H1 (cell line): ENCODE measurements at places on chromosomes 3 and 15.

DNA sequence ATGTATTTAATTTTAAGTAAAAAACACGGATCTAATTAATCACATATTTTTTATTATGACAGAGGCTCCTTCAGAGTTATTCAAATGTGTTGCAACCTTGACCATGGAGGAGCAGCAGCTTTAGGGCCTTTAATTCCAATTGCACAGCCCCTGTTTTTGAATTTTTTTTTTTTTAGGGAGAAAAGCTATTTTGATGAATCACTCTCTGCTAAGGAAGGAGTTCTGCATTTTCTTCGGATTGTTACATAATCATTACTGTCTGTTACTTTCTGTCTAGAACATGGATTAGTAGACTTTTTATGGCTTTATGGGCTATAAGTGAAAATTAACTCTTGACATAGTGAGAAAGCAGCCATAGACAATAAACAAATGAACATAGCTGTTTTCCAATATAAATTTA, 90.8 kb downstream of the MCTP2 start:
- DNase-seq: no peak

DNA sequence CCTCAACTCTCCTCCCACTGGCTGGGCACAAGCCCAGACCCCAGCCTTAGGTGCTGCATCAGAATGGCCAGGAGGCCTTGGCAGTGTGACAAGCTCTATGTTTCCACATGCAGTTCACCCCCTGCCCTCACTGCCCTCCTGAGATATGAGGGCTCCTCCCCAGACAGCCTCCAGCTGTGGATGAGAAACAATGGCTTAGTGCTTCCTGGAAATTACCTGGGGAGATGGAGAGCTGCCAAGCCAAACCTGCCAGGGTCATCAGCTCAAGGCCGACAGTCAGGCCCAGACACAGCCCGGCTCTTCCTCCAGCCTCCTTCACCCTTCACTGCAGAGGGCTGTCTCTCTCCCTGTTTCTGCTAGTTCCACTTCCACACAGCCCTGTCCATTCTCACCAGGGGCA, 76.3 kb downstream of the MYLK start:
- no peak for DNase-seq

DNA sequence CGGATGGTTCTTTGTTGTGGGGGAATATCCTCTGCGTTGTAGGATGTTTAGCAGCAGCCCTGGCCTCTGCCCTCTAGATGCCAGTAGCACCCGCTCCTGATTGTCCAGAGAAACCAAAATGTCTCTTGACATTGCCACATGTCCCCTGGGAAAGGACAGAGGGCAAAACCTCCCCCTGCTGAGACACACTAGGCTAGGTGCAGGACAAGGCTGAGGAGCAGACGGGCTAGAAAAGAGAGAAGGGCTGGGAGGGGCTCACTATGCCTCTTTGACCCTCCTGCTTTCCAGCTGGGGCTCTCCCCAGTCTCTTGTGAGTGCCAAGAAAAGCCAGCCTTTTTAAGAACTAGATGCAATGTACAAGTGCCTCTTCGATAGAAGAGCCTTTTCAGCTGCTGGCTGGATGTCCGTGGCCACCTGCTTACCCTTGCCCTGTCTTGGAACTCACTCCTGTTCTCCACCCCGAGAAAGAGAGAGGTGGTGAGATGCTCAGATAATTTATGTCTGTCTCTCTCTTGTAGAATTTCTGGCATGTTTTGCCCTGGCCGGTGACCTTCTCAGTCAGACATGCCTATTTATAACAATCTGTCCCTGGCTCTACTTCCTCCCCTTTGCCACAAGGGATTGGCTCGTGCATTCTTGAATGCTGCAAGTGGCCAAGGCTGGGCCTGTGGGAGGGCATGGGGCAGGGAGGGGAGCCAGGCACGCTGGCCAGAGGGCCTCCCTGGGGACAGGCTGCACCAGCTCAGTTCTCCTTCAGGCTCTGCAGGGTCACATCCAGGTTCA, 142.6 kb downstream of the RPLP1 start:
- no peak for DNase-seq

DNA sequence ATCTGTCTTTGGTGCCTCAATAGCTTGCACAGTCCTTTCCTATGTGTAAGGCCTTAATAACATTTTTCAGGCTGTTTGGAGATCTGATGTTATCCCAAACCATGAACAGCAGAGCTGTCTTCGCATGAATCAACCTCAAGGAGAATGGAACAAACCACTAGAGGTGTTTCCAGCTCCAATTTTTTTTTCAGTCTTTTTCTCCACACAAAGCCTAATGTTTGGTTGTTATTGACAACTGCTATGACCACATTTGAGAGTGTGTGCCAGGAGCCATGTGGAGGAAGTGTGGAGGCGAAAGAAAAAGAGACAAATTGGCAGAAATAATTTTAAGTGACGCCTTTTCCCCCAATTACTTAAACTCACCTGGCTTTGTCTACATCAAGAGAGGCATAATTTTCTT, 38.7 kb downstream of the RTP4 start:
- no peak for DNase-seq

GRCh38 chr15:74613953-74614743, 1.5 kb upstream of the CLK3 start:
- no peak for DNase-seq
